ENCODE measurements at places on chromosomes 13 and 19. TPM values are rescaled to one million over a fixed set of nuclear protein-coding genes. Genes with fewer than 3 reads are reported as not detected.

The KLK1 gene
- total RNA-seq = 0.28 TPM

The PSG6 gene
- total RNA-seq = 0.11 TPM

The ACP5 gene
- 0.14 TPM for total RNA-seq

The ZNF491 gene
- not detected for total RNA-seq

The APLP1 gene
- 93.9 TPM for total RNA-seq

The ZNF296 gene
- 12.1 TPM for total RNA-seq

The PLIN5 gene
- 0.10 TPM for total RNA-seq

The SYCN gene
- not detected for total RNA-seq

The ADM5 gene
- total RNA-seq = 5.0 TPM

The ETV2 gene
- 3.4 TPM for total RNA-seq

The IFNL3 gene
- total RNA-seq = not detected

The FFAR2 gene
- 0.02 TPM for total RNA-seq

The ZNF441 gene
- not detected for total RNA-seq

The C1QTNF9 gene
- total RNA-seq = not detected

The IL4I1 gene
- 0.74 TPM for total RNA-seq

The ATXN8OS gene
- not detected for total RNA-seq

The SBK2 gene
- total RNA-seq = 1.9 TPM

The LENG8 gene
- total RNA-seq = 66.9 TPM

All from A549 treated with AZD2906 at 1 μM for 4 hours (cell line).